ENCODE measurements at places on chromosomes 5 and 9.
A peak's percentile ranks its signal among the peaks of the same experiment; 100 is the strongest.

DNA sequence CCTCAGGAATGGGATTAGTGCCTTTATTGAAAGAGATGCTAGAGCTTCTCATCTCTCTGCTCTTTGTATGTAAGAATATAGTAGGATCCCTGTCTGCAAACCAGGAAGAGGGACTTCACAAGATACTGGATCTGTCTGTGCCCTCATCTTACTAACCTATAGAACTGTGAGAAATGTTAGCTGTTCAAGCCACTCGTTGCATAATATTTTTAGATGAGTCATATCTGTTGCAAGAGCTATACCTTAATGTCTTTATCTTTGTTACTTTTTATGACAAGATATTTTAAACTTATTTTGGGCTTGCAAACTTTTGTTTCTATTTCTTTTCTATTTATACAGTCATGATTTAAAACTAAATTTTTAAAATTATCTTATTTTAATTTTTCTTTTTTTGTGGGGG, 1296.8 kb upstream of the CDH6 start:
- DNase-seq: no peak

DNA sequence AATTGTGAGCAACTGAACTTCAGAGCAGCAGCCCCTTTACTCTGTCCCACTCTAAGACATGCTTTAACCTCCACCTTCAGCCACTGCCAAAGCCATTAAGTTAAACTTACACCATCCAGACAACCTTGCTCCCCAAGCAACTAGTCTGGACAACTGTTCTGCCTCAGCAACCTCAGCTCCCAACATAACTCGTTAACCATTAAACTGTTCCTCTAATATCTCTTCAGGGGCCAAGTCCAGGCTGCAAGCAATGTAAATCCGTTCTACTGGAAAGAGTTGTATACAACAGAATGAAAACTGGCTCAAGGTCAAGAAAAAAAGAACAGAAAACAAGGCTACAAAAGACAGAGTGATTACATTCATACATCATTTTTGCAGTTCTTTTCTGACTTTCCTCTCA, 131.7 kb upstream of the TARS1 start:
- DNase-seq: no peak

- no peak for DNase-seq
Measured at GRCh38 chr9:21974722-21975409, 19.3 kb downstream of the CDKN2A start.

GRCh38 chr5:154320224-154321089, 125.3 kb upstream of the SAP30L start:
- no peak for DNase-seq

DNA sequence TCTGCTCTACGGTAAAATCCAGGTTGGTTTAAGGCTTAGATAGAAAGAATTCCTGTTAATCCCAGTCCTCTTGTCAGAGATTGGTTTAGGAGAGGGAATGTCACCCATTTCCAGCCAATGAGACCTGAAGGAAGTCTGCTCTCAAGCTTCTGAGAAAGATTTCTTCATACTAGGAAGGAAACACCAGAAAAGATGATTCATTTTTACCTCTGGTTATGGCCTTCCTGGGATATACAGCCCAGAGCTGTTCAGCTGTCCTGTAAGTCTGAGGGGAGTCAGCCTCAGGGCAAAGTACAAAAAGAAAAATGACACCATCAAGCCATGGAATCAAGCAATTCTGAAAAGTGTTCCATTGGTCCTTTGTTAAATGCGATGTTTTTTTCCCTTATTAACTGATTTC, 18.6 kb upstream of the CFAP95 start:
- peak; percentile 11 for DNase-seq

DNA sequence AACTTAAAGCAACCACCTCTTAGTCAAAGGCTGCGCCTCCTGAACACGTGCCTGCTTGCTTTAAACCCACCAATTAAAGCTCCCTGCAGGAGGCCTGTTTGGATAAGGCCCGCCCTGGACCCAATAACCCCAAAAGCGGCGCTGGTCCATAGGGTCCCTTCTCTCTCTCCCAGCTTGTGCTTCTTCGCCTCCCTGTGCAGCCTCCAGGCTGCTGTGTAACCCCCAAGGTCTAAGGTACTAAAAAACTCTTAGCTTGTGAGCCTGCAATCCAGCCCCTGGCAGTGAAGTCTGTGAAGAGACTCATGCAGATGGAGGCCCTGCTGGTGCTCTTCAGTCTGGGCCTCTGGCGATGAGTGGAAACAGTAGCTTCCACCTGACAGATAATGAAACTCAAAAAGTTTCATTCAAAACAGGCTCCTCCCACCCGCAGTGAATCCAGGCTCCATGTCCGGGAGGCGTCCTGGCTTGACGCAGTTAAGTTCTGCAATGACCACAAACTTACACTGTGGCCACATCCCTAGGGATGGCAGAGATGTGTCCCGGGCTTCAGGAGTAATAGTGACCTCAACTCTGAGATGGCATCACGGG, 97.3 kb downstream of the PRRT1B start:
- DNase-seq: no peak

- no peak for DNase-seq
Measured at GRCh38 chr9:37540634-37541033, 35.5 kb downstream of the FBXO10 start.
